ENCODE measurements at places on chromosomes 2 and 18.

DNA sequence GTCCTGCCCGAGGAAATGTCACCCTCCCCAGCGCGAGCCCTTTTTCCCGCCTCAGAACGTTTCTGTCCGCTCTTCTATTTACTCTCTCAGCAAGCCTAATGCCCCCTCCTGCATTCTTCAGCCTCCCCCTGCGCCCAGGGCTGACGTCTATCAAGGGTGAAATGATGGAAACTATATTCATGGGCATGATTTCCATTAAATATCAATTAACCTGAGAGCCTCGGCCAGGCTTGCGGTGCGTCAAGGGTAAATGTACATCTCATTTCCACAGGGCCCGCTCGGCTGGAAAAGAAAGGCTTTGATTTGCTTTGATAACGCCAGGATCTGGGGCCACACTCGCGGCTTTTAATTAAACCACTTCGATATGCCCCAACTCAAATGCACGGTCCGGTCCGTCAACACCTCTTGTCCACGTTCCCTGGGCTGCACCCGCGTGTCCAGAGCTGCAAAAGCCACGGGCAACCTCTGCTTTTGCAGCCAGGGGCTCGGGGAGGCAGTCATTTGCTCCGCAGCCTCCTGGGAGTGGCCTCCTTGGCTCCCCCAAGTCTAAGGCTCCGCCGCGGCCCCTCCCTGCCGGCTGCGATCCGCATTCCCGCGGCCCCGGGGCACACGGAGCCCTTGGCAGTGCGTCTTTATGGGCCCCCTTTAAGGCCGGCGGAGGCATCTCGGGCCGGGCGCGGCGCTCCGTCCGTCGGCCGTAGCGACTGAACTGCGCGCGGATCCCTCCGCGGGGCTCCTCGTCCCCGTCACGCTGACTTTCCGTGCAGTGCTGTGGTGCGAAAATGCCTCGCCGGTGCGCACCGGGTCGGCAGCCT lies at the start of gene HOXD8:
TSS of gene HOXD8 (plus strand) at position 724 of the 815 bp plus-strand sequence. CDS start 662 bp downstream, outside the sequence.
- no peak for DNase-seq

GRCh38 chr2:213175673-213176247 lies 24.3 kb upstream of the IKZF2 start:
- DNase-seq: no peak

DNA sequence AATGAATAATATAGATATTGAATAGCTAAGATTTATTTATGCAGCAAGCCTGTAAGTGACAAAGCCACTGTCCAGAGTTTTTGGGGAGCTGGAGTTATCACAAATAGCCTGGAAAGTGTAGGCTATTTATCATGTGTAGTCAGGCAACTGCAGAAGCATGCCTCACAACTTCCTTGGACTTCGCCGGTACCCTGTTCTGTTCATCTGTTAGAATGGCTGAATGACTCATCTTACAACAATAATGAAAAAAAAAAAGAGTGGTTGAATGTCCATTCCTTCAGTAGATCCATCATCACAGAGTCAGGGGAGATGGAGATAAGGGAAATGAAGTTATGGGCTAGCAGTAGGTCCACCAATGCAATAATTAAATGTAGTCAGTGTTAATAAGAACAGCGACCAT lies 24.0 kb upstream of the ATP5MC3 start:
- DNase-seq: no peak

DNA sequence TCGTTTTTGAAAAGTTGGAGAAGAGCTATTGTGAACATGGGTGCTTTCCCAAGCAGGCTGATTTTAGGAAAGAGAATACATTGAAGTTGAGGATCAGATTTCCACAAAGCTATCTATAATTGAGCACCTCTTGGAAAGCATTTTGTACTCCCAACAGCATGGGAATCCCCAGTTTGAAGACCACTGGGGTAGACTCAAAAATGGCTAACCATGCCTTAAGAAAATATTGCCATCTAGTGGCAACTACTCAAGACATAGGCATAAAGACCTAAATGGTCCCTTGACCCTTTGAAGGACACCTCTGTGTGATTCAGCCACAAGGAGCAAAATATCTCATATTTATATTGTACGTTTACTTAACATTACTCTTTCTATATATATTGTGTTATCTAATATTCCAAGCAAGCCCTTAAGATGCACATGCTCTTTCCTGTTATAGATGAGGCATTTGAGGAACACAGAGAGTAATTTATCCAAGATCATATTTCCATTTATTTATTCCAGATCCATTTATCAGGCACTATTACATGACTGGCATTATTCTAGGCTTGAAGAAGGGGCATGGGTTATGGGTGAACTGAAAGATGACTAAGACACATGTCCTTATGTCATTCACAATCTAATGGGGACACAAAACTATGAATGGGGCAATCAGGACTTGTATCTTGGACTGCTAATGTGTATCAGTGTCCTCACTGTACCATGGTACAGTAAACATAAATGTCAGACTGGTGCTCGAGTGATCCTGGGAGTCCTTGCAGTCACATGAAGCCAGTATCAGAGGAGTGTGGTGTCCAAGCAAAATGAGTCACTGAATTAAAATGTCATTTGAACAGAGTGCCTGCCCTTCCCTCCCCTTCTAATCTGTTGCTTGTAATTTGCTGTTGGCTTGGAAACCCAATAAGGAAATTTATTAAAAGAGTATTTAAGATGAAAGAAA lies 121.0 kb upstream of the XPO1 start:
- no peak for DNase-seq

- DNase-seq: no peak
These were observed 153.6 kb upstream of the KLF7 start for GRCh38 chr2:207319316-207319715.

GRCh38 chr18:73653827-73654226 lies 493.8 kb downstream of the FBXO15 start:
- DNase-seq: no peak

DNA sequence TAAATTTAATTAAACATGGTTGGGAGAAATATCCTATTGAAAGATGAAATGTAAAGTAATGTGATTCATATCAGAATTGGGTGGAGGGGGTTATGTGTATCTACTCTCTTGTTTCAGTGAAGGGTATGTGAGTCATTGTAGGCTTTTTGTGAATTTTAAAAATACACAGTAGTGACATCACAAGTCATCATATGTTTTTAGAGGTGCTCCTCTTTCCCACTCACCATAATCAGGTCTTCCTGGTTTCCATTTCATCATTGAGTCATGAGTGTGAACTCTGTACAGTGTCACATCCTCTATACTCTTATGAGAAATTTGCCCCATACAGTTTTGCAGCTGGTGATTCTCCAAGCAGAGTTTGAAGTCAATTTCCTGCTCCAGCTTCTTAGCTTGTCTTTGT lies 18.8 kb downstream of the FSIP2 start:
- no peak for DNase-seq

DNA sequence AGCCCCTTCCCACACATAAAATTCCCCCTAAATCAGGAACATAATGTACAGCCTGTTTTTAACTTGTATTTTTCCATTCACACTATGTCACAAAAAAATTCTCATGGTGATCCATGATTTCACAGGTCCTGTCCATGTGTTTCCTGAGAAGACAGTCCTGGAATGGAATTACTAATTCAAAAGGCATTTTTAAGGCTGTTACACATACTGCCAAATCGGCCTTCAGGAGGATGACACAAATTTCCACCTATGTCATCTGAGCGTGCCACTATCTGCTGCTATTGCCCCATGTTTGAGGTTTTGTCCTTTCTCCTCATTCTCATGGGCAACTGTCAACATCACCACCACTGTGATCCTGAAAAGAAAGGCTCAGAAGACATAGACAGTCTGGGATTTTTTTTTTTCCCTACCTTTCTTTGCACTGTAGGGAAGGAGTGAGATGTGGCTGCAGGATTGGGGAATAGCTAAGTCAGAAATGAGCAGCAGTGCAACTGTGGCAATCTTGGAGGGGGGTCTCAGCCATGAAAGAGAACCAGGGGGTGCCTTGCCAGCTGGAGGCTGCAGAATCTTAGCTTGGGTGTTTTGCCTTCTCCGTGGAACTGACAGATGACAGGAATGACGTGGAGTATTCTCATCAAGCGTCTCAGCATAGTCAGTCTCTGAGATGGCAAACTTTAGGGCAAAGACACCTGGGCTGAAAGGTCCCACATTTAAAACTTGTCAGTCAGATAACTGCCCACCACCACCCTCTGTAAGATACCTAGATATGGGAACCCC lies 73.4 kb downstream of the MARCHF4 start:
- DNase-seq: no peak

DNA sequence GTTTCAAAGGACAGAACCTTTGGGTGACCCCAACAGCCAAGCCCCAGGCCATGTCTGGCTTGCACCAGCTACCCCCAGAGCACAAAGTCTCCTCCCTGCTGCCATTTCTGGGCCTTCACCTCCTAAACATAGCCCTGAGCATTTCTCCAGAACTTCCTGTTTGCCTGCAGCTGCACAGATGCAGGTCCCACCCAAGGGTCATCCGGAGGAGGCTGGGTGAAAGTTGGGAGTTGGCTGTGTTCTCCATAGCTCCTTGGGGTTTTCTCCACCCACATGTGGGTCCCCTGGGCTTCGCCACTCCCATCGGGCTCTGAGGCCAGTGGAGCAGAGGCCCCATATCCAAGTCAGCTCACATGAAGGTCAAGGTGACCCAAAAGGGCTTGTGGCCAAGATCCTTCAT lies 4.3 kb downstream of the TNP1 start:
- DNase-seq: no peak

GRCh38 chr2:120503793-120504571 lies 158.0 kb downstream of the INHBB start:
- DNase-seq: no peak

- DNase-seq: no peak
These were observed 211.1 kb upstream of the GATA6 start for GRCh38 chr18:21958263-21958662.

DNA sequence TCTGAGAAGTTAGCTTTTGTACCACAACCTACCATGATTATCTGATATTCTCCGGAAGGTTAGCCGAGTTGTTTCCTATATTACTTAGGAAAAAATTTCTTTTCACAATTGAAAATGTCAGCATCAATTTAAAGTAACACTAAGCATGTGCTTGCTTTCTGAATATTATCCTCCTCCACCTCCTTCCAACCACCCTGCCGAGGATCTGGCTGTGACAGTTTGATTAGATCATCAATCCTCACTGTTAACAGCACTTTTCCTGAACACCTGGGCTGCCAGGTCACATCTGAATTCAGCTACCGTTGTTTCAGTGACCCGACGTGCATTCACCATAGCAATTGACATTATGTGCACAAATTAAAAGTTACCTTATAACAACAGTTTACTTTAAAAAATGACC lies 207.0 kb downstream of the ZNF407 start:
- DNase-seq: no peak

DNA sequence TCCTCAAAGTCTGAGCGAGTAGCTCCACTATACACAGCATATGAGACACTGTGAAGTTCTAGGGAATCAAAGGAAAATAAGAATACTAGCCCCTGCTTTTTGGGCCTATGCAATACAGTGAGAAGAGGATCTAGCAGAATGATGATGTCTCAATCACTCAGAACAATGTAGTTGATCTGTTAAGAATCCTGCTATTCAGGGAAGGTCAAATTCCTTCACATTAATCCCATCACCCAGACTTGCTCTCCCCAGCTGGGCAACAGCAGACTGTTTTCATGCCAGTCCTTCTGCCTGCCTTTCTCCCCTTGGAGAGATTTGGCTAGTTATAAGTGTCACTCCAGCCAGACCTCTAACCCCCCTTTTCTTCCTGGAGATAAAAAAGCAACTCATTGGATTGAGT lies 230.0 kb upstream of the EPHA4 start:
- no peak for DNase-seq

- no peak for DNase-seq
These were observed 99.0 kb downstream of the PRKCE start for GRCh38 chr2:45750484-45750883.

DNA sequence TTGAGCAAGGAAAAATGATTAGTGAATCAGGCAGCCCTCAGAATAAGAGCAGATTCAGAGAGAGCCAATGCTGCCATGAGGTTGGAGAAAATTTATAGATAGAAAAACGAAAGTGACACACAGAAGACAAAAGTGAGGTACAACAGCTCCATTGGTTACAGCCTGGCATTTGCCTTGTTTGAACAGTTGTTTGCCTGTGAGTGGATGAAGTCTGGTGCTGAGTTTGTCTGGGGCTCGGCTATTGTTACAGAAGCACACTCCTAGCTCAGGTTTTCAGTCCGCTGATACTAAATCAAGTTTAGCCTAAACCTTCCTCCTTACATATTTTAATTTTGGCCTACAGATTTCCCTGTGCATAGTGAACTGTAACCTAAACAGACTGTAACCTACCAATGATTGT lies 387.8 kb upstream of the RAB12 start:
- no peak for DNase-seq

GRCh38 chr18:58490238-58490637 lies 138.7 kb downstream of the ALPK2 start:
- no peak for DNase-seq

- DNase-seq: no peak
These were observed 395.4 kb upstream of the ATP5MC3 start for GRCh38 chr2:175576875-175577274.

Measured in central memory CD4-positive, alpha-beta T cell (primary cell).